ENCODE measurements at places on chromosomes 2 and 18.

DNA sequence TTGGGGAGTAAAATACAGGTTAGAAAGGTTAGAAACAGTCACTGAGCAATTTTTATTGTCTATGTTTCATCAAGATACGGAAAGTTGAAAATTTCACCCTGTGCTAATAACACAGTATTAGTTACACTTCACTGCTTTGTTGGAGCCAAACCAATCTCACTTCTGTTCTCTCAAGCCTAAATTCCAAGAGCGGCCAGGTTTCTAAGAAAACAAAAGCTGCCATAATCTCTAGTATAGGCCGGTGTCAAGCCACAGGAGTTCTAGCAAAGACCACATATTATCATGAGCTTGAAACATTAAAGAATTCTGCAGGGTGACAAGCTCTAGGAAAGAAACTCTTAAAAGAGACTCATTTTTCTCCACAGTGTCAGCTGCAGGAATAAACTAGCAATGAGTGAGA, 128.7 kb downstream of the TXNL1 start:
- no peak for DNase-seq

DNA sequence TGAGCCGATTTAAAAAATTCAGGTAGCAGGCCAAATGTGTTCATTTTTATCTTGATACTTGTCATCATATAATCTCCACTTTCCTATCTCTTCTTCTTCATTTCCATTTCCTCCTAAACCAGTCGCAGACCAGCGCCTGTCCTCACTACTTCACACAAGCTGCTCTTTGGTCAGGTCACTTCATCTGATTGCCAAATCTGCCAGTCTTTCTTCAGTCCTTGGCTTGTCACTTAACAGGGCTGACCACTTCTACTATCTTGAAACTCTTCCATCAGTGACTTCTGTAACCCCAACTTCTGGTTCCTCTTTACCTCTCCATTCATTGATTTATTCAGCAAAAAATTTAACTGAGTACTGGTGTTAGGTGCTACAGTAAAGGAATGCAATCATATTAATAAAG, 18.0 kb upstream of the SPRED2 start:
- DNase-seq: peak; percentile 73

DNA sequence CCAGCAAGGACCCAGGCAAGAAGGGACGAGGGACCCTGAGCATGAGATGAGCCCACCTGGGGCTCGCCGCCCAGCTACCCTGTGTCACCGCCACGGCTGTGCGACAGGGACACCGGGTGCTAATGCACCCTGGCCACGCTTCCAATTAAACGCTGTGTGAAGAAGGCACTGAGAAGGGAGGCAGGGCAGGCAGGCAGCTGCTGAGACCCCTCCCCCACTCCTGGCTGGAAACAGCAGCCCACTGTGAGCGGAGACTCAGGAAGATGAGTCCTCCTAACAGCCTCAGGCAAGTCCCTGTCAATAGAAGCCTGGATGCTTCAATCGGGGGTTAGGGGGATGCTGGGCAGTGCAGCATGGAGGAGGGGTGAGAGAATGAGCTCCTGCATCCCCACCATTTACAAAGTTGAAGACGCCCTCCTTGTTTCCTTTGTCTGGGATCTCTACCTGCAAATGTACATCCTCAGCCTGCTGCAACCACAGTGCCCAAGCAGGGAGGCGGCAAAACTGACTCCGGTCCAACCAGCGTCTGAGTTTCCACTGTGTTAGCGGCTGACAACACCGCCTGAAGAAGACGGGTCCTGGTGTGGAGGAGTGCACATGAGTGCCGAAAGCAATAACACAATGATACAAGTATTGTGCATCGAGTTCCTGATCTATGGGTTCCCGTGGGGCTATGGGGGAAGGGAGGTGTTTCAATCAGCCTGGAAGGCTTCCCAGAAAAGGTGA, 12.8 kb downstream of the TMEM163 start:
- no peak for DNase-seq

DNA sequence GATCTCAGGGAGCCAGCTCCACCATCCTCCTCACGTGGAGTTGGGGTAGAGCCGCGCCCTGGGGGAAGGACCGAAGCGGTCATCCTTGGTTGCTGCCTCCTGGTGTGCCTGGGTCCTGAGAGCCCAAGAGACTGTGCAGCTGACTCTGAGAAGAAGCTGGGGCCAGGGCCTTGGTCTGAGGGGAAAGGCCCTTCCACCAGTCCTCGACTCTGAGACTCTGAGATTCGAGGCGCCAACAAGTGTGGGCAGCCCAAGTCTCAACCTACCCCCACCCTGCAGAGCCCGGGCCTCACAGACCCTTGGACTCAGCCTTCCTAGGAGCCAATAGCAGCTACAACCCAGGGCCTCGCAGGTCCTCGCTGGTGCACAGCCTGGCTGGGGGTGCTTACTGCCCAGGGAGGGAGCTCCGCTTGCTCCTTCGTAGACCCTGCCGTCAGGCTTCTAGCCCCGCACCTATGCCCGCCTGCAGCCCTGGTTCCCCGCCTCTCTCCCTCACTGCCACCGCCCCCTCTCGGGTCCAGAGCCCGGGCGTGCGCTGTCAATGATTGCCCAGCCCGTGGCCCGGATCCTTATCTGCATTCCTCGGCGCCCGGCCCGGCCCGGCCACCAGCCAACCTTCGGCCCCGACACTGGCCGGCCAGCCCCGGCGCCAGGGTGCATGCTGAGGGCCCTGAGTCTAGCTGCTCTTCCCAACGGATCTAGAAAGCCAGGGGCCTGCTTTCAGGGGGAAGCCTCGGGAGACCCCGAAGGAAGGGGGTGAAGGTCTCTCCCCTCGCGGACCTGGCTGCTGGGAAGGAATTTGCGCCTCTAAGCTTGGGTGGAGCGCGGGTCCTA, 2.0 kb downstream of the IHH start:
- no peak for DNase-seq

DNA sequence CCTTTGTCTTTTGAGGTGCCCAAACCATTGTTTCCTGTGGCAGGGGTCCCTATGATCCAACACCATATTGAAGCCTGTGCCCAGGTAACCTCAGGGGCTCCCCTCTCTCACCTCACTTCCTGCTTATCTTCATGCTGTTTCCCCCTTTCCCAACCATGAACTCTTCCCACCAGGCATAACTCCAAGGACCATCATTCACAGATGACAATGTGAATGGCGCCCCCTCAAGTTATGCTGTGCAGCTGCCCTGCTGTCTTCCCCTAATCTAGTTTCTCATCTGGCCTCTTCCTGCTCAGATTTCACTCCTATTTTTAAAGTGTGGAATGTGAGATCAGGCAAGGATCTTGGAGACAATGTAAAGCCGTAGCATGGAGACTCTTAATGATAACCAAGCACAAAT, 1.4 kb downstream of the GMPPA start:
- peak; percentile 21 for DNase-seq

- DNase-seq: no peak
Observed at GRCh38 chr2:239400596-239401066, at the start of gene HDAC4. HDAC4 (minus strand) TSS chr2:239401020; CDS start chr2:239352699, 48,321 bp downstream.

GRCh38 chr2:36547906-36548305, 50.1 kb downstream of the FEZ2 start:
- no peak for DNase-seq

- no peak for DNase-seq
Observed at GRCh38 chr18:2281086-2281485, 290.2 kb downstream of the METTL4 start.

- DNase-seq: no peak
Observed at GRCh38 chr2:46025676-46026075, 271.5 kb upstream of the EPAS1 start.

DNA sequence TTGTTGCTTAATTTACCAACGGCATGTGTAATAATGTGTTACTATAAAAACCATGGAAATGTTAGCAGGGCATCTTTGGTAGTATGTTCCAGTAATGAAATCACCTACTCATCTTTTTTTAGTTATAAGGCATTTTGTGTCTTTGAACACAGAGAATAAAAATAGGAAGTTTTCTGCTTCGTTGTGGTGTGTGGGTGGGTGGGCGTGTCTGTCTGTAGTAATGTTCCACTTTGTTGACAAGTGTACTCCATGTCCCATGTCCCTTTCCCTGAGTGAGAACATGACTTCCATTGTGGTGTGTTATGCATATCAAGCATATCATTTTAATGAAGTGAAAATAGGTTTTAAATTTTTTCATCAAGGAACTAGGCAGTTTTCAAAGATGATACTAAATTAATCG, 149.3 kb downstream of the VWC2L start:
- peak; percentile 19 for DNase-seq

DNA sequence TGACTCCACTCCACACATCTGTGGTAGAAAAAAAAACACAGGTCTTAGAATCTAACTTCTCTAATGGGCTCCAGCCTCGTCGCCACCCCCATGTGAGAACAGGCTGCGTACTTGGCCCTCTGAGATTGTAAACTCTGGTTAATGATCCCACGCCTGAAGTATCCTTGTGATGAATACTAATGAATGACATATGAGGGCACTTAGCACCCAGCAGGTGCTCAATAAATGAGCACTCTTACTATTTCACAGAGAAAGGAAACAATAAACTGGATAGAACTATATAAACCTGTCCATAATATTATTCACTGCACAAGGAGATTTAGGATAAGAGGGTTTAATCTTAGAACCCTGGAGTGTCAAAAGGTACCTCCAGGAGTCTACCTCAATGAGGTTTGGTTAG, 310.1 kb upstream of the HNRNPA3 start:
- DNase-seq: no peak

DNA sequence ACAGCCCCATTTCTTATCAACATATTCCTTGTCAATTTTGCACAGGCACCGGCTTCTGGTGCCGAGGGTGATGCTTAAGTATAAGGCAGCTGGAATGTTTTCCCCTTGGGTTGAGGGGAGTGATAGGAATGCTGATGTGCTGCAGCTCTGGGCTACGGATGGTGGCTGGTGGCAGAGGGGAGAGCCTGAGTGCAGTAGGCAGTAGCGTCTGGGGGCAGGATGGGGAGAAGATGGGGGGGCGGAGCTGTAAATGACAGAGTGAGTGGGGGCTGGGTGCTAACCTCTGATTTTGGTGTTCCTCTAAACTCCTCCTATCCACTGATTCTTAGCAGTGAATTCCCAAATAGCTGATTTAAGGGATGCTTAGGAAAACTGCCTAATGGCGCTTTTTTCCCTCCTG, 20.7 kb downstream of the TMEM178A start:
- DNase-seq: no peak

DNA sequence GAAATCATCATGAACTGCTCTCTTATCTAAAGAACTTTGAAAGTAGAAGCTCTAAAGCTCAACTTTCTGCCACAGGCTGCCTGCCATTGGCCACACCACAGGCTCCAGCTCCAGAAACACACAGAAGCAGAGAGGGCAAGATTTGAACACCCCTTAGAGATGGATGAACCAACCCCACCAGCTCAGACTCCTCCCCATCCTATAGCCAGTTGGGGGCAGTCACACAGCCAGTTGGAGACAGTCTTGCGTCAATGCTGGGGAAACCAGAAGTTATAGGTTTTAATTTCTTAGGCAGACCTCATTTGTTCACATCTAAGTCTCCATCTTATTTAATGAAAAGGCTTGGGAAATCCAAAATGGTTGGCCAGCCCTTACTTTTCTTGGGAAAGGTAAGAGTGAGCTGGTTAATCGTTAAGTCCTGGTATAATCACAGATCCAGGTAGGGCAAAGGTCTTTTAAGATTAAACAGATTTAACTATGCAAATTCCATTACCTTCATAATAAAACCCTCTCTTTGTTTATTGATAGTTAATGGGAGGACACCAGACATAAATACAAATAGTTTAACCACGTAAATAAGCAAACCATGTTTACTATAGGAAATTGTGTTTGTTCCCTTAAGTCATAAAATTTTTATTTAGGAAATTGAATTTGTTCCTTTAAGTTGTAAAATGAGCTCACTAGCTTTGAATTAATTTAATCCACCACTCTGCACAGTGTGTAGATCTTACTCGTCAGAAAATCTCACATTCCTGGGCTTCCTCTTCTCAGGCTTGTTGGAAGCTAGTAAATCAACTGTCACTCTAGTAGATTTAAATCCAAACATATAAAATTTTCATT, 28.0 kb downstream of the MRO start:
- DNase-seq: peak; percentile 8

DNA sequence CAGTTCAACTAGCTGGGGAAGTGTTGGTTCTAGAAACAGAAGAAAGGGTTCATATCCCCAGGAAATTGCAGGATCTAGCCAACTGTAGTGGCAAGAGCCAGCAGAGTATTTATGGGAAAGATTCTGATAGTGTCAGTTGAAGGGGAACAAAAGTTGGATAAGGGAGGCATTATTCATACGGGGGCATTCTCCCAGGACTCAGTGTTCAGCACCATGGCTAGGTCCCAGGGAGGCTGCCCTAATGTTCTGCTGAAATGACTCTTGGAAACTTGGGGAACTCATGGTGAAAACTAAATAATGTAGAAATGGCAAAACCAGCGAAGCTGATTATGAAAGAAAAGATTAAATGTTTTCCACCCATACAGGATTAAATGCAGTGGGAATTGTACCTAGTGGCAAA, 543.7 kb downstream of the TRIB2 start:
- DNase-seq: no peak

GRCh38 chr2:161998857-161999256, 75.2 kb downstream of the DPP4 start:
- DNase-seq: no peak

DNA sequence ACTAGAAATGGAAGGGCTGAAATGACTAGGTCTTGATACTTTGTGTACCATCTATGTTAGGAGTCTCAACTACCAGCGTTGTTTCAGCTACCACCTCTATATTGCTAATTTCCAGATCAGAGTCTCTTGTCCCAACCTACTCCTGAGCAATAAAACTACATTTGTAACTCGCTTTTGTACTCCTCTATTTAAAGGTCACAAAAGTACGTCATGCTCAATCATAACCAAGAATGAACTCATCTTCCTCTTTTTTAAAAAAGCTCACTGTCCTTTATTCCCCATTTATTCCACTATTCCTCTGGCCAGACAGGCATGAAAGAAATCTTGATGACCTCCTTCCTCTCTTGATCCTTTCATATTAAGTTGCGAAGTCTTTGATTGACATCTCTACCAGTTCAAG, 11.2 kb upstream of the MATN3 start:
- peak; percentile 82 for DNase-seq

DNA sequence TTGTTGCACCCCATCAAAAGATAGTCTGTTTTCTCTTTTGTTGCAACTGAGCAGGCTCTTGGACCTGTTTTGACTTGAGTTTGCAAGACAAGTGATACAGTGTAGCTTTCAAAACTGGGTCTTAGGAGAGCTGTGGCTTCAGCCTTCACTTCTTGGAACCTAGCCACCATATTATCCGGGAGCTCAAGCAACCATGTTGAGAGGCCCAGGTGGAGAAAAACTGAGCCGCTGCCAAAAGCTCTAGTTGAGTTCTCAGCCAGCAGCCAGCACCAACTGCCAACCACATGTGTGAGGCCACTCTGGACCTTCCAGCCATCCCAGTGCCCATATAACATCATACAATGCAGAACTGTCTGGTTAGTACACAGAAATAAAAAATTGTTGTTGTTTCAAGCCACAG, 5.4 kb downstream of the CACNB4 start:
- no peak for DNase-seq
